ENCODE measurements at places on chromosomes 2 and 18.

GRCh38 chr2:14804902-14805301 is 172.4 kb downstream of the LRATD1 start:
- peak; percentile 18 for DNase-seq

GRCh38 chr2:218043701-218044109 is 25.3 kb upstream of the RUFY4 start:
- DNase-seq = no peak

DNA sequence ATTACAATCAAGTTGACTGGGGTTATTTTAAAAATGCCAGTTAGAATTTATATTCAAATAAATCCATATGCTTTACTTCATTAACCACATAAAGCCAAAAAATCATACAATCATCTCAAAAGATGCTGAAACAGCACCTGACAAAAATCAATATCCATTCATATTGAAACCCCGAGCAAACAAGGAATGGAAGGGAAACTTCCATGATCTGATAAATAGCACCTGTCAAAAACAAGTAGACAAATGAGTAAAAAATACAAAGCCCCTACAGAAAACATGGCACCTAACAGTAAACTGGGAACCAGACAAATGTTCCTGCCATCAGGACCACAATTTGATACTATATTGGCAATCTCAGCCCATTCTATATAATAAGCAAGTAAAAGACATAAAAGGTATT is 227.5 kb downstream of the HDAC4 start:
- DNase-seq = no peak

GRCh38 chr2:224751996-224752698 is 36.0 kb upstream of the CCDC195 start:
- no peak for DNase-seq

- DNase-seq = peak; percentile 3
Measured at GRCh38 chr18:47323158-47323557, 71.7 kb upstream of the SKOR2 start.

GRCh38 chr2:72993147-72993932 is 76.0 kb downstream of the EMX1 start:
- peak; percentile 64 for DNase-seq

DNA sequence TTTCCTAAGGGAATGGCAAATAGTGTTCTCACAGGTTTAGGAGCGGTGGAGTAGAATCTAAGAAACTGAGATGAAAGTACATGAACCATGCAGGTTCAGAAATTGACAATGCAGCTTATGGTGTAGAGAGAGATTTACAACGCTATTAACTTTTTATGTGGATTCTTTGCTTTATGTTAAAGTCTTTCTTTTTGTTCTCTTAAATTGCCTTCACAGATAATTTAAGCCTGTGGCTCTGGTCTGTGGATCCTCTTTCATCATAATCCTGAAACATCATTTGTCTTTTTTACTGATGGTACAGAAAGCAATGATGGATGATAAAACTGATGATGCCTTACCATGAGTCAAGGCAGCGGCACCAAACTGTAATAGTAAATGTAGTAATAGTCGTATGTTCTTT is 30.3 kb downstream of the SOCS6 start:
- DNase-seq = no peak

DNA sequence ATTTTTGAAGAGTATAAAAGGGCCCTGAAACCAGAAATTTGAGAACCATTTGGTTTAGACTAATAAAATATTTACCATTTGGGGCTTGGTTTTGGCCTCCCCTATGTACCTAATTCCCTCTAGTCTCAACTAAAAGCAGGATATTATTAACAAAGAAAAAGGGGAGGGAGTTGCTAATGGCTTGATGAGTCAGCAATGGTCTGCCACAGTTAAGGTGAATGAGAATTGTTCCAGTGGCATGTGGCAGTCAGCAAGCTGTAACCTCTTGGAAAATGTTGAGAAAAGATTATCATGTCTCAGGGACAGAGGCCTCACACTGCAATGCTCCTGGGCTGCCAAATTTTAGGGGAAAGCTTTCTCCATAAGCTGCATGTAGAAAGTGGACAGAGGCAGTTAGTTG is 20.1 kb upstream of the SLC39A10 start:
- DNase-seq = peak; percentile 37

DNA sequence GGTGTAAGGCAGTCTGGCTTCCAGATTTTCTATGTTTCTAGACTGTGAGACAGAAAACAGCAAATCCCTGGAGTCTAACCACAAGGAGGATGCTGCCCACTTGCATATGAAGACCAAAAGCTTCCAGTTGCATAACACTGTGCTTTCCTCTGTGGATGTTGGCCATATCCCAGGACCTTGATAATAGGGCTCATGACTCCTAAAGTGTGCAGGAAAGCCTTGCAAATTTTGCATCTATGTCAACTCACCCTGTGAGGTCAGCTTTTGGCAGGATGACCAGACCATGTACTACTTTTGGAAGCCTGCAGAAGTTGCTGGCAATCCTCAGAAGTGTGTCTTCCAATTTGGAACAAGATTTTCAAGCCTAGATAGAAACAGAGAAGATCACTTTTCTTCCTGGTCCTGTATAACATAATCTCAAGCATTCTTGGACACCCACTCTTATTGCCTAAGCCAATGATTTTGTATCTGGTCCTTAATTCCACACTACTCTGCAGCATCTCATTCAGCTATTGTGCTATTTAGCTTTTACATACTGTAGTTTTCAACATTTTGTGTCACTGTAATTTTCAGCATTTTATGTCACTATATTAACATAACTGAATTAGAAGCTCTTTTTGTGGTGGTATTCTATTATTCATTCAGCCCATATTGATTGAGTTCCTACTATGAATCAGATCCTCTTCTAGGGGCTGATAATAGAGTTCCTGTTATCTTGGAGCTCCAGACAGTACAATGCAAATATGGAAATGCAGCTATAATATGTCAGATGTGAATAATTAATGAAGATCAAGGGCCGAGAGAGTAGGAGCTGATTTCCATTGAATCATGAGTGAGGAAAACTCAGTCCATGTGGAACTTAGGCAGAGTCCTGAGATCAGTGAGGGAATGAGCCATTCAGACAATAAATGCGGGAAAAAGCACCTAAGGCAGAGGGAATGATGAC is 85.3 kb upstream of the RAB27B start:
- DNase-seq = peak; percentile 42

DNA sequence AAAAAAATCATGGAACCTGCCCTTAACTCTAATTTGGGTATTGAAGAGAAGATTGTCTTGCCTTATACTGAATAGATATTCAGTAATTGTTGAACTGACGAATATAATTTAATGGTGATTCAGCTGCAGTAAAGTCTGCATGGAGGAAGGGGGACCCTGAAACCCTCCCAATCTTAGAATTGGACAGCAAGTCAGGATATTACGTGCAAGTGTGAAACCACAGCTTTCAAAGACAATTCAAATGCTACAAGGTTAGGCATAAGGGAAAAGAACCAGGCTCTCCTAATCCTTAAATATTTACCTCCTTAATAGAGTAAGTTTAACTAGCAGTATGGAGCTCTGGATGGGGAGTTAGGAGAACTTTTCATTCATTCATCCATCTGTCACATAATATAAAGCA is 226.9 kb upstream of the TNP1 start:
- no peak for DNase-seq

GRCh38 chr2:239093542-239093941 is 245.7 kb downstream of the TWIST2 start:
- DNase-seq = no peak

DNA sequence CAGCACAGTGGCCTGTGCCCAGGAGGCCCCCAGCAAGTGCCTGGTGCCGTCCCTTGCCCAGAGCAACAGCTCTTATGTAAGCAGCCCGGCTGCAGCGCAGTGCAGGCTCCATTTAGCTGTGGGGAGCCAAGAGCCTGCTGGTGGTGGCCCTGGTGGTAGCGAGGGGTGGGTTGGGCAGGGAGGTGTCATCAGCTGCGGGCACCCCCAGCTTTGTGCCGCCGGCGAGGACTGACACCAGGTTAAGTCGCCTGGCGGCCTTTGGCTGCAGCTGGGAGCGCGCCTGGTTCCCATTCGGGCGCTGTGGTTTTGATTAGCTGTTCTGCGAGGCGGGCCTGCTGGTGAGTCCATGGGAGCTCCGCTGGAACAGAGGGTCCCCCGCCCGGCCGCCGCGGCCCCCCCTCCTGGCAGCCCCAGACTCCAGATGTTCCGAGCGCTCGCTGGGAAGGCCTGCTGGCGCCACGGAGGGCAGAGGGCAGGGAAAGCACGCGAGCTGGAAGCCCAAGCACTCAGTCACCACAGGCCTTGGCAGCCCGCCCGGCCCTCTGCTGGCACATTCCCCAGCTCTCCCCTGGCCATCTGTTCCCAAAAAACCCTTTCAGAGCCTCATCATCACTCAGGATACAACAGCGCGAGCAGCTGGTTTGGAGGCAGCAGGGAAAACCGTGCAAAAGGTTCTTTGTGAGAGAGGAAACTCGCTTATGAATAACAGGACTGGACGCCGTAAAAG is 18.4 kb downstream of the ATOH8 start:
- DNase-seq = peak; percentile 97

GRCh38 chr2:65491381-65491905 is 59.0 kb upstream of the SPRED2 start:
- DNase-seq = peak; percentile 70

- DNase-seq = no peak
Measured at GRCh38 chr2:201930043-201930442, 103.6 kb upstream of the FZD7 start.

GRCh38 chr2:189601043-189601442 is 20.5 kb upstream of the SLC40A1 start:
- peak; percentile 29 for DNase-seq

GRCh38 chr2:241274127-241274526 is 41.3 kb downstream of the HDLBP start:
- no peak for DNase-seq

DNA sequence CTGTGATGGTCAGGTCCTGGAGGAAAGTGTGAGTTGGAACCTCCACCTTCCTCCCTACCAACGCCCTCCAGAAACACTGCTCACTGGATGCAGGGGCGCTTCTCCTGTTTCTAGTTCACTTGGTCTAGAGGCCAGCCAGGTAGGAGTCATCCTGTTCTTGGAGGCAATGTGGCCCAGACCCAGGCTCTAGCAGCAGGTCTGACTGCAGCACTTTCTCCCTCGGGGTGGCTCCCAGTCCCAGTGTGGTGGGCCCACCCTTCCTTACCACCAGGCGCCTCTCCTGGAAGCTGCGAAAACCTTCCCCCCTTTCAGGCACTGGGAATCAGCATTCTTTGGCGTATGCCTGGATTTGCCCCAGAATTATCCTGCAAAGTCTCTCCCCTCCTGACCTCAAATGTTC is 292.8 kb downstream of the SOX11 start:
- no peak for DNase-seq

DNA sequence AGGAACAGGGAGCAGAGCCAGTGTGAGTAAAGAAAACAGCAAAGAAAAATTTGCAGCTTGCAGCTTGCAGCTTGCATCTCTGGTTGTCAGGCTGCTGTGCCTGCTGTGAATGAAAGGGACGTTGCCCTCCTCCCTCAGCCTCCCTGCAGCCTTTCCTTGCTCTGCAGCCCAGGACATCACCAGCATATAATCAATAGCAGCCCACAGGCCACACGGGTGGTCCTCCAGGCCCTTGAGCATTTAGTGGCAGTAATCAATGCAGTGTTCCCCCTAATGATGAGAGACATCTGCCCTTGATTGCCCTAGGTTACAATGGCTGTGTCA is 122.2 kb upstream of the TACR1 start:
- no peak for DNase-seq

- no peak for DNase-seq
Measured at GRCh38 chr2:240687741-240688552, 3.7 kb upstream of the AQP12A start.
